ENCODE measurements at places on chromosomes 11 and 22. TPM values are rescaled to one million over a fixed set of nuclear protein-coding genes. Genes with fewer than 3 reads are reported as not detected.
A peak's percentile ranks its signal among the peaks of the same experiment; 100 is the strongest.

OR8G5 gene
- not detected for total RNA-seq

RAG1 gene
- 1.9 TPM for total RNA-seq

PAX6 gene
- 0.09 TPM for total RNA-seq

POLD3 gene
- 20.6 TPM for total RNA-seq

TRIM66 gene
- total RNA-seq = 15.9 TPM

TAF10 gene
- 135 TPM for total RNA-seq

CYP2D6 gene
- total RNA-seq = 3.8 TPM

MMP27 gene
- not detected for total RNA-seq

CARD10 gene
- 60.5 TPM for total RNA-seq

OR52N4 gene
- not detected for total RNA-seq

VSIG10L2 gene
- not detected for total RNA-seq

ATG2A gene
- 39.8 TPM for total RNA-seq

GRCh38 chr11:69157156-69157821 lies 1.6 kb downstream of the SMIM38 start:
- DNase-seq = no peak

- peak; percentile 16 for DNase-seq
Measured at GRCh38 chr11:73298233-73298632, 9.8 kb upstream of the ARHGEF17 start.

GRCh38 chr22:50058906-50059880 lies 1.1 kb upstream of the TTLL8 start:
- no peak for DNase-seq

- DNase-seq = no peak
Measured at GRCh38 chr11:77871855-77872254, 50.9 kb downstream of the AAMDC start.

DNA sequence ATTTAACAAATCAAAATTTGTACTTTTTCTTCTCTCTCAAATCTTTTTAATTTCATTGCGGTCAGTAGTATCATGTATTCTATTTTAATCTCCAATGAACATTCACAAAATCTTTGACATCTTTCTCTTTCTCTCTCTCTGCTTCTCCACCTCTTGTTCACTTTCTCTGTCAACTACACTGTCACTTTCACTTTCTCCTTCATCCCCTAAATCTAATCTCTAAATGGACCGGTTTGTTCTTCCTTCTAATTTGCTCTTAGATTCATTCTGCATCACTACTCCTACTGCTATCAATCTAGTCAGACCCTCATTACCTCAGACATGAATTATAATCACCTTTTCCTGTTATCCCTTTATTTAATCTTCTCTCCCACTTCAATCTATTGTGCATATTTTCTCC lies 18.6 kb downstream of the CCDC73 start:
- no peak for DNase-seq

DNA sequence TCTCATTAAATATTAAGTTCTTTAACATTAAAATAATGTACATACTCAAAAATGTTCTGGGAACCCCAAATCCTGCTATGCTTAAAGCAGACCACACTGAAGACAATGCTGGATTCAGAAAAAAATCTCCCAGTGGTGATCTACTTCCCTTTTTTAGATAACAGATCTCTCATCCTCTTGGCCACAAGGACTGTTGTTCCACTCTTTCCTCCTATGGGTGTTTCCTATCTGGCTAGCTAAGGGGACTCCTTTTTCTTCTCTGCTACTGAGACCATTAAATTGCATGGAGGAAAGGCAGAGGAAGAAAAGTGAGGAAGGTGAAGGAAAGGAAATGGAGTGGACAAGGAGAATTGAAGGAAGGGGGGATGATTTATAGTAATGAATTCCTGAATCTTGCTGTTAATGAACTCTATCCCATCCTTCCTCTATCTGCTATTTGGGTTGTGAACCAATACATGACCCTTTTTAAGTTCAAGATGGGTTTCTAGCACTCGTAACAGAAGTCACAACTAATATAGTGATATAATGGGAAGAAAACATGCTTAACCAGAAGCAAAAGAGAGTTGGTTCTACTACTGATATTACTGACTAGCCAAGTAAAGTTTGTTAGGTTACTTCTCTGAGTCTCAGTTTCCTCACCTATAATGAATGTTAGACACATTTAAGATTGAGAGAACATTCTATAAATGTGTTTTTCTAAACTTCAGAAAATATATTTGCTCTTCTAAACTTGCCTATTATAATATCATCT lies 53.2 kb downstream of the PIK3C2A start:
- DNase-seq = no peak

DNA sequence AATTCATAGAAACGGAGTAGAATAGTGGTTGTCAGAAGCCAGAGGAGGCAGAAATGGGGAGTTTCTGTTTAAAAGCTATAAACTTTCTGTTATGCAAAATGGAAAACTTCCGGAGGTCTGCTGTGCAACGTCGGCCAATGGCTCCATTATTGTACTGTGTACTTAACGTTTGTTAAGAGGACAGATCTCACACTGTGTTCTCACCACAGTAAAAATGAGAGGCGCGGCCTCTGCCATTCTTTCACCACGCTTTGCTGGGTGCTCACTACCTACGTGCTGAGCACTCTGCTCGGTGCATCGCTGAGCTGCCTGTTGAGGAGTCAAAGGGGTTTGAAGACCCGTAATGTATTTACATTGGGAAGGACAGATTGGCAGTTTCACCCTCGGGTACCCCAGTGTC lies 218.8 kb upstream of the B3GAT1 start:
- no peak for DNase-seq

DNA sequence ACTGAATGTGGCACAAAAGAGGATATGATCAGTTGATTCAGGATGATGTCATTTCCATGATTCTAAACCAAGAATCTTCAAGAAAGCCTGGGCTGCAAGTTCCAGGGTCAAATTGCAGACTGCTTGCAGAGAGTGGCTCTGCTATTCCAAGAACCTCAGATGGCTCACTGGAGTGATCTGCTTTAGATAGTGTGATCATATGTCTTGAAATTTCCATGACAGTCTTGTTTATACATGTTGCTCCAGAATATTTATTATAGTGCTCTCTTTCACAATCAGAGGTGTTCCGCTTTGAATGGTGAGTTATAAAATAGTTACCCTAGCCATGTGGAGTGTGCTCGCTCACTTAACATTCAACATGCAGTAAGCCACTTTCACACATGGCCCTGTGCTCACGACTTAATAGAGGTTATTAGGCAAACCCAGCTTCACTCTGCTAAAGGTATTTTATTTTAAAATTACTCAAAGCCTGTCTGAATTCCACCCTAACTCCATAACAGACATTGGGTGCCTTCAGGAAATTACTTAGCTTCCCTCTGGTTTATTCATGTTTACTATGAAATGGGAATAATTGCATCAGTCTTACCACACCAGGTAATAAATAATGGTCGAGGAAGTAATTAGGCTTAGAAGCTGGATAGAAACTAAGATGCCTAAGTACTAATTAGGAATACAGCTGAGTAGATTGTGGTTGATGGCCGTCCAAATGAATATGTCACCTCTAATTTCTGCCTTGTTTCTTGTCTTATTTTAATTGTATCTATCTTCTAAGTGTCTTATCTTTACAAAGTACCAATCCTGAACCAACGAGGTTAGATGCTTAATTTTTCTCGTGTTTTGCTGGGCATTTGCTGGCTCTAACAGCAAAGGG lies 187.9 kb downstream of the ETS1 start:
- DNase-seq = no peak

DNA sequence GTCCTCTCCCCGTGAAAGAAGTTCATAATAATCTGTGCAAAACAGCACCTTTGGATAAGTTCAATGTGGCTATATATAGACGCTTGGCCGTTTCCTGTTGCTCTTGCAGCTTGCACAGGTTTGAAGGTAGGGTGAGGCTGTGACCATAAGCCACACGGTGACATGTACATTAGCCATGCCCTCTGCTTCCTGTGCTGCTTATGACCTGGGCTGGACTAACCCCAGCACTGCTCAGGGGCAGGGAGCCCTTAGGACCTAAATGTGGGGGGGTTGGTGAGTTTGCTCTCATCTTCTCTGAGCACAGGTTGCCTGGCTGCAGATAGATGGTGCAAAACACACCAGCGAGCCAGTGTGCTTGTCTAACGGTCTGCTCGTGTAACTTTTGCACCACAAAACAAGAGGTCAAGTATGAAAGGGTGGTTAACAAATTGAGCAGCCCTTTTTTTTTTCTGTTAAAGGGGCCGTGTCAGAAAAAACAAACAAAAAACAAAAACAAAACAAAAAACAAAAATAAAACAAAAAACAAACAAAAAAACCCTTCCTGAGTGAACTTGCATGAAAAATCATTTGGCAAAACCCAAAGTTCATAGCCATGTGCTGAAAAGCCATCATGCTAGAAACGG lies 37.3 kb downstream of the FLI1 start:
- no peak for DNase-seq

DNA sequence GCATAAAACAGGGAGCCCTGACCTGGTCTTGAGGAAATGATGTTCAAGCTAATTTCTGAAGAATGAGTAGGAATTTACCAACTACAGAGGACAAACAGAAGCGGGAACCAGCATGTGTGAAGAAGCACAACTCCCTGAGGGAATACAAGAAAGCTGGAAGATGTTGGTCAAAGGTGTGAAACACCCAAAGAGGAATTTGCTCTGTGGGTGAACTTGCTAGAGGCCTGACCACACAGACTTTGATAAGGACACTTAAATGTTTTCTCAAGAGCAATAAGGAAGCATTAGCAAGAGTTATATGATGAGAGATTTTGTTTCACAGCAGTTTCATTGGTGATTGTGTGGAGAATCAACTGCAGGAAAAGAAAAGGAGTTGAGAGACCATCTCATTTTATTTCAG lies 17.6 kb downstream of the SLC5A12 start:
- no peak for DNase-seq

DNA sequence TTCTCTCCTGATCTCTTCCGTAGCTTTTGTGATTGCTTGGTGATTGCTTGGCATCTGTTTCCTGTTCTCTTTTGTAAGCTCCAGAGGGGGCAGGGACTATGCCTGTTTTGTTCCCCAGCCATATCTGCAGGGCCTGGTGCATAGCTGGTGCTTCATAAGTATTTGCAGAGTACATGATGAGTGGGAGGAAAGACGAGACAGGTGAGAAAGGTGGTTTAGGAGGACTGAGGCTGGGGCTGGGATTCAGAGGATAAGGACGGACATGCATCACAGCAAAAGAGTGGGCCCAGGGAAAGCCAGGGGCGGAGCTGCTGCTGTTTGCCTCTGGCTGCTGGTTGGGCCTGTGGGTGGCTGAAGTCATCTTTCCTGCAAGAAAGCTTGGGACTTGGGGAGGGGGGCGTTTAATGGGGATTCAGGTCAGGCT lies 62.4 kb downstream of the DSCAML1 start:
- no peak for DNase-seq

DNA sequence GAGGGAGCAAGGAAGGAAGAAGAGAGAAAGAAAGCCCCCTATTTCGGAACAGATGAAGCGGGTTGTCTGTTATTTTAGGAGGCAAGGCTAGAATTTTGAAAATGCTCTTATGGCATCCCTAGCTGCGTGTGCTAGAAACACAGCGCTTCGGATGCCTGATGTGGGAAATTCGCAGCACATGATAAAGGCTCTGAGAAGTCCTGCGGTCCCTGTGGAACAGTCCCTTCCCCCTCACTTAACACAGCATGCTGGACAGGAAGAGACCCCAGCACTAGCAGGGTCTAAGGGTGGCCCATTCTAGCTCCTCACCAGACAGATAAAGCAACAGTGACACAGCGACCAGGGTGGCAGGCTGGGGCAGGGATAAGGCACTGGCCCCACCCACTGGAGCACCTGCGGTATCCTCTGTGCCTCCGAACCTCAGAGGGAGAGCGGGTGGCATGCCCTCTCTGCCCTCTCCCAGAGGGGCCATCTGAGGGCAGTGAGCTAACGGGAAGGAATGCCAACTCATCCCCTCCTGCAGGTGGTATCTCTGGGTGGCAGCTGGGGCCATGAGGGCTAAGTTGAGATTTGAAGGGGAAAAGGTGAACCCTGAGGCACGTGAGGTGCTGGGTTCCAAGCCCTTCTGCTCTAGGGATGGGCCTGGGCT lies 75.7 kb downstream of the SCUBE1 start:
- DNase-seq = no peak

GRCh38 chr11:19670030-19670791 lies 42.4 kb upstream of the NAV2 start:
- DNase-seq = peak; percentile 6

DNA sequence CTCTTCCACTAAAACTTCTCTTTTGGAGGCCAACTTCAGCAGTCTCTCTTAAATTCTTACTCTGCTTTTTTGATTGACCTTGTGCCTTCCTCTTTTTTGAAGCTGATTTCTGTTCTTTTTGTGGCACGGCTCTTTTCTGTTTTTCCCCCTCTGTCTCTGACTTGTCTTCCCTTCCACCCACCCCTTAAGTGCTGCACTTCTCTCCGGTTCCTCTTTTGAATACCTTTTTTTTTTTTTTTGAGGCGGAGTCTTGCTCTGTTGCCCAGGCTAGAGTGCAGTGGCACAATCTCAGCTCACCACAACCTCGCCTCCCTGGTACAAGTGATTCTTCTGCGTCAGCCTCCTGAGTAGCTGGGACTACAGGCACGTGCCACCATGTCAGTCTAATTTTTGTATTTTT lies 211.9 kb downstream of the BLID start:
- no peak for DNase-seq

- no peak for DNase-seq
Measured at GRCh38 chr22:19343470-19343869, 52.0 kb upstream of the CLTCL1 start.

GRCh38 chr11:78244080-78244479 lies 55.4 kb downstream of the USP35 start:
- no peak for DNase-seq

- no peak for DNase-seq
Measured at GRCh38 chr11:98771791-98772190, 249.0 kb upstream of the CNTN5 start.

GRCh38 chr11:64498136-64498535 lies 92.9 kb upstream of the SLC22A12 start:
- DNase-seq = no peak

DNA sequence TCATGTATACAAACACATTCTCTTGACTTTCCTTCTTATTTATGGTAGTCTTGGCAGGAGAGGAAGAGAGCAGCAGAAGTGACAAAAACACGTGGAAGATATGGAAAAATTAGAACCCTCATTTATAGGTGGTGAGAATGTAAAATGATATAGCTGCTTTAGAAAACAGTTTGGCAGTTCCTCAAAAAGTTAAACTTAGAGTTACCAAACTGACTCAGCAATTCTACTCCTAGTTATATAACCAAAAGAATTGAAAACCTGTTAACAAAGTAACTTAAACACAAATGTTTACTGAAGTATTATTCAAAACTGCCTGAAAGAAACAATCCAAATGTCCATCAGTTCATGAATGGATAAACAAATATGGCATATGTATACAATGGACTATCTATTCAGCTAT lies 16.8 kb downstream of the NUCB2 start:
- DNase-seq = no peak

DNA sequence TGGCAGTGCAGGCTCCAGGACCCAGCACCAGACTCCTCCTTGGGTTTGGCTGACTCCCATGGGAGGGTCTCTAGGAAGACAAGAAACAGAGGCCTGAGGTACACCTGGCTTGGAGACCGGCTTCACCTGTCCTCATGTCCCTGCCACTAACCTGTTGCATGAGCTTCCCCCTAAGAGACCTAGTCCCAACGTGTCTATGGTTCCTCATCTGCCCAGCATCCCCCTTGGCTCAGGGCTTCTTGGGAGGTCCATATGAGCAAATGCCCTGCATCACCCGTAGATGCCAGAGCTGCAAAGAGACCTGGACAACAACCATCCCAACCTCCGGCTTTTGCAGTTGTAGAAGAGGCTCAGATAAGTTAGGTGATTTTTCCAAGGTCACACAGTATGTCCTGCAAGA lies 123.5 kb downstream of the BUD13 start:
- DNase-seq = no peak

- DNase-seq = no peak
Measured at GRCh38 chr11:94876222-94876621, 97.1 kb downstream of the CWC15 start.

All from mucosa of descending colon (tissue), 3 donors.